ENCODE measurements at places on chromosomes 11 and 22.

GRCh38 chr11:99419991-99420390, 399.2 kb downstream of the CNTN5 start:
- no peak for DNase-seq

GRCh38 chr11:26947904-26948639, 45.8 kb upstream of the FIBIN start:
- no peak for DNase-seq

DNA sequence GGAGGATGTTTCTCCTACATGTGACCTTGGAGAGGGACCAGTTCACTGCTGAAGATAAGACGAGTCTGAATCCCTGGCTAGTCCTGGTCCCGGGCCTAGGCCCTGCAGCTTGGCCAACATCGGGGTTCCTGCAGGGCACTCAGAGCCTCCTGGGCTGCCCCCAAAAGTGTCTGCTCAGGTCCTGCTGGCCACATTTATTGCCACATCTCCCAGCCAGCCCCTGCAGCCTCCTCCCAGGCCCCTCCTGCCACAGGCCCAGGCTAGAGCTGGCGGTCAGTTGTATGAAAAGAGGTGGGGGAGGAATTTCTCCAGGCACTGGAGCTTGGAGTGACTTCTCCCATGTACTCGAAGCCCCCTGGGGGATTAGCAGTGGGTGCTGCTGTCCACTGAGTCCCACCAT, 56.5 kb upstream of the PPARA start:
- no peak for DNase-seq

DNA sequence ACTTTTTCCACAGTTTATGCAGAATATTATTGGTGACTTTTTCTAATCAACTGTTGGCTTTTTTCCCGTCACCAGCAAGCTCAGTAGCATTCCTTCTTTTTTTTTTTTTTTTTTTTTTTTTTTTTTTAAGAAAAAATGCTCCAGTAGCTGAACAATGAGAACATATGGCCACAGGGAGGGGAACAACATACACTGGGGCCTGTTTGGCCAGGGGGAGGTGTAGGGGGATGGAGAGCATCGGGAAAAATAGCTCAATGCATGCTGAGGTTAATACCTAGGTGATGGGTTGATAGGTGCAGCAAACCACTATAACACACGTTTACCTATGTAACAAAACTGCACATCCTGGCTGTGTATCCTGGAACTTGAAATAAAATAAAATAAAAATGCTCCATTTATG, 82.5 kb downstream of the ARHGAP42 start:
- no peak for DNase-seq

GRCh38 chr11:47052165-47052564, 115.6 kb downstream of the CSTPP1 start:
- no peak for DNase-seq

DNA sequence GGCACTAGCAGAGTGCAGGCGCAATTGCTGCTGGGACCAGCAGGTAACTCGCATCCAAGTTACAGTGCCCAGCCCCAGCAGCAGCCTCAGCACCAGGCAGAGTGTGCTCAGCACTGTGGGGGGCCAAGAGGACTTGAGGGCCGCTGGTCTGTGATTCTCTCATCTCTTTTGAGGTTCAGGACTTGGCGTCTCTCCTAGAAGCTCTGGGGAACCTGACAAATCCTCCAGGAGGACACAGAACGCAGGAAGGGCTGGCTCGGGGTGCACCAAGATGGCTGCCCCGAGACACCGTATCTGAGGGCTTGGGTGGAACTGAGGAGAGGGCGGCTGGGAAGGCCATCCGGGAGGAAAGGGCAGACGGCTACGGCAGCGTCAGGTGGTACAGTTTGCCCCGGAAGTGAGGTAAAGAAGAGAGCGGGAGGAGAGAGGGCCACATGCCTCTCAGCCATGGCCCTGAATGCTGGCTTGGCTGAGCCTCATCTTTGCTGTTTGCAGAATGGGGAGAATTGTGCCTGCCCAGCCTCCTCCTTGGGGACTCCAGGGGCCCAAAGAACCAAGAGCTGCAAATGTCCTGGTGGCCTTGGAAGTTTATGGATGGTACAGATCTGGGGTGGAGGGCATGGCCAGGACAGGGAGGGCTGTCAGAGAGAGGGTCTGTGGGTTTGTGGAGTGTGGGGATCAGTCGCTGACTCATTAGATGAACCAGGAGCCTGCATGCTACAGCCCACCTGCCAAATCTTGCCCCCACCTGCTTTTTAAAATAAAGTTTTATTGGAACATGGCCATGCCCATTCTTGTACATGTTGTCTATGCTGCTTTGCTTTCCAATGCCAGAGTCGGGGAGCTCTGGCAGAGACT, 78.0 kb downstream of the MYEOV start:
- no peak for DNase-seq

GRCh38 chr22:22588485-22589164, 29.6 kb upstream of the PRAME start:
- no peak for DNase-seq

GRCh38 chr11:132755934-132756333, 776.4 kb downstream of the OPCML start:
- no peak for DNase-seq

DNA sequence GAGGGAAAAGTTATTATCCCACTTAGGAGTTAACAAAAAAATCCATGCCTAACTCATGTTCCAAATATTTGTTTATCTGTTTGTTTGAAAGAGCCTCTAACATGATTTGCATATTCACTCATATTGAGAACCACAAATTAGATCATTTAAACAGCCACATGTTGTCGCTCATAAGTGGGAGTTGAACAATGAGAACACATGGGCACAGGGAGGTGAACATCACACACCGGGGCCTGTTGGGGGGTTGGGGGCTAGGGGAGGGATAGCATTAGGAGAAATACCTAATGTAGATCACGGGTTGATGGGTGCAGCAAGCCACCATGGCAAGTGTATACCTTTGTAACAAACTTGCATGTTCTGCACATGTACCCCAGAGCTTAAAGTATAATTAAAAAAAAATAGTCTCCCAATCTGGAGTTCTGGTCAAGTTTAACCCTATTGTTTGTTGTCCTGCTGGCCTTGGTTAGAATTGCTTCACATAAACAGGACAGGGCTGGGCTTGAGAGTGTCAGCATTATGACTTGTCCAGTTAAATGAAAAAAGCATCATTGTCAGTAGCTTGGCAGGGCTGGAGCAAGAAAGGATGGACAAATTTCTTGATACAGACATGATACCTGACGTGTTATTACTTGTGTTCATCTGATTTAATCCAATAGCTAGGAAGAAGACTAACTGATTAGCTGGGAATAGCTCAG, 57.8 kb upstream of the PSMA1 start:
- DNase-seq, result no peak

DNA sequence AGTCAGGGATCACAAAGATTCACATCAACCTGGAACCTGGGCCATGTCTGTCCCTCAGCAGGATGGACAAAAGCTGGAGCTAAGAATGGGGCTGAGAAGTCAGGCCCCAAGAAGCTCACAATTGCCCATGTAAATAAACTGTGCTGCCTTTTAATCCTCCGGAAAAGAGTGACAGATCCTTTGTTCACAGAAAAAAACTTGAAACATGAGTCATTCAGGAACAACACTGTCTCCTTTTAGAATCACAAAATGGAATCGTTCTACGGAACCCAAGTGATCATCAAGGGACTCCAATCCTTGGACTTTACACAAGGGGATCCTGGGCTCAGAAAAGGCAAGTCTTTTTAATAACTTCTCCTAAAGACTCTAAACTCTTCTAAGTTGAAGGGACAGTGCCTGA, 36.1 kb downstream of the RELT start:
- DNase-seq, result no peak

DNA sequence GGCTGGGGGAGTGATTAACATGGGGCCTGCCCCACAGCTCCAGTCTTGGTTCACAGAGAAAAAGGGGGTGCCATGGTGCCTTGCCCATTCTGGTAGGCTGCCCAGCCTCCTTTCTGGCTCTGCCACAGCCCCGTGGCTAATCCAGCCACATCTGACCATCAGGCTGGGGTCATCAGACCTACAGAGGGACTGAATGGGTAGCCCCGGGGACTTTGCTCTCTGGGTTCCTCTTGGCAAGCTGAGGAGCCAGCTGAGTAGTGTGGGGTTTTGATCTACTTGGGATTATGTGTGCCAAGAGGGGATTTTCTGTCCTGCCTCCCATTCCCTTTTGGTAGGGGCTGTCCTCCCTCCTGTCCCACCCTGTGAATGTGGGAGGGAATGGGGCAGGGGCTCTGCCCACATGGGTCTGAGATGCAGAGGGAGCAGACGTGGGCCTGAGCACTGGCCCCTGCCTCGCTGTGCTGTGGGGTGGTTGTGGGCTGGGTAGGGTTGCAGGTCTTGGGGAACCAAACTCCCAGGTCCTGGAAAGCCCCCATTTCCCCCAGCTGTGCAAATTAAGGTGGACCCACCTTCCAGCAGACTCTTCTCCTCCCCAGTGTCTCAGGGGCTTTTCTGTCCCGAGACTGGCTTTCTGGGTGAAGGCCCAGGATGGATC, 32.0 kb downstream of the CD82 start:
- no peak for DNase-seq

- DNase-seq, result no peak
Observed at GRCh38 chr22:27747396-27748221, 53.9 kb downstream of the MN1 start.

Data from activated naive CD4-positive, alpha-beta T cell (primary cell).